Liver (tissue), 10 donors: ENCODE measurements at places on chromosomes 3 and 15. TPM values are rescaled to one million over a fixed set of nuclear protein-coding genes. Genes with fewer than 3 reads are reported as not detected.

Gene CCDC9B
- total RNA-seq, result 0.61 TPM

Gene TOPAZ1
- not detected for total RNA-seq

Gene MTHFS
- total RNA-seq, result 140 TPM

Gene OCA2
- total RNA-seq, result 0.25 TPM

Gene GNAT1
- 0.08 TPM for total RNA-seq

Gene CHCHD4
- total RNA-seq, result 7.0 TPM

Gene OXTR
- 0.08 TPM for total RNA-seq

Gene VGLL3
- 0.70 TPM for total RNA-seq

Gene ABHD14A
- 10.5 TPM for total RNA-seq

Gene CX3CR1
- total RNA-seq, result 1.9 TPM

Gene DPPA2
- total RNA-seq, result not detected

Gene C3orf85
- total RNA-seq, result not detected

Gene SNX33
- 7.1 TPM for total RNA-seq

Gene MCF2L2
- 0.17 TPM for total RNA-seq

Gene TLR9
- total RNA-seq, result not detected

Gene GPR62
- not detected for total RNA-seq

Gene CACNA2D3
- 0.37 TPM for total RNA-seq

Gene DHX36
- 33.6 TPM for total RNA-seq

Gene TM4SF4
- total RNA-seq, result 184 TPM

Gene ZBBX
- not detected for total RNA-seq

Gene ADAMTSL3
- 19.0 TPM for total RNA-seq

Gene PLA2G4D
- not detected for total RNA-seq

Gene AEN
- total RNA-seq, result 13.1 TPM

Gene SLC12A1
- total RNA-seq, result 0.42 TPM

Gene SMARCC1
- 16.7 TPM for total RNA-seq

Gene PARP15
- 2.8 TPM for total RNA-seq

Gene AP3B2
- total RNA-seq, result not detected

Gene CAMP
- 0.25 TPM for total RNA-seq

Gene CLDND1
- 42.6 TPM for total RNA-seq

Gene SORD
- total RNA-seq, result 165 TPM

Gene FOXB1
- not detected for total RNA-seq

Gene MRPS11
- 20.5 TPM for total RNA-seq

Gene ARPIN
- total RNA-seq, result 7.2 TPM

Gene JMJD7
- total RNA-seq, result 0.75 TPM

Gene CTXND1
- total RNA-seq, result 3.1 TPM

Gene APBA2
- total RNA-seq, result 2.9 TPM
